ENCODE measurements at places on chromosomes 4 and X. TPM values are rescaled to one million over a fixed set of nuclear protein-coding genes. Genes with fewer than 3 reads are reported as not detected.

- no peak overlapping the region for H3K4me3 ChIP-seq
- H3K36me3 ChIP-seq: no peaks in the 10 kb centered on the region
- no peak overlapping the region for H3K27ac ChIP-seq
- no peak for DNase-seq
These were observed 18.1 kb downstream of the TMEM175 start for GRCh38 chr4:950136-951020.

DNA sequence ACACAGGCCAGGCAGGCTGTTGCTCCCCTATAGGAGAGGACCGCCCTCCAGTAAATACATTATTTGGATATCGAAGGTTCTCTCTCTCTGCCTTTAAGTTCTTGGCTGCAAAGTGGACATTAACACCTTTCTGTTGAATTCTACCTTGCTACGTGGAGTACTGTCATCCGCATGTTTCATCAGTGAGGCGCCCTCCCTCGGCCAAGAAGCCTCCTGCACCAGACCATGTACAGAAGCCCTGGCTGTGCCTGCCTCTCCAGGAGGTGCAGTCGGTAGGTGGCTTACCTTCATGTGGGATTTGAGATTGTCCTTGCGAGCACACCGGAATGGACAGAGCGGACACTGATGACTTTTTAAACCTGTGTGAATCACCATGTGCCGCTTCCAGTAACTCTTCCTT, 46.7 kb downstream of the ZNF827 start:
- H3K4me1 ChIP-seq: peaks cover 12% of the 10 kb centered on the region
- H3K27me3 ChIP-seq: no peaks in the 10 kb centered on the region
- H3K4me3 ChIP-seq: no peak overlapping the region
- no peak for DNase-seq
- no peak overlapping the region for H3K27ac ChIP-seq
- H3K36me3 ChIP-seq: peaks cover 3% of the 10 kb centered on the region

GRCh38 chr4:3257556-3258482, 8.9 kb downstream of the MSANTD1 start:
- H3K4me1 ChIP-seq: no peaks in the 10 kb centered on the region
- no peaks in the 10 kb centered on the region for H3K27me3 ChIP-seq
- H3K36me3 ChIP-seq: no peaks in the 10 kb centered on the region
- no peak overlapping the region for H3K4me3 ChIP-seq
- H3K27ac ChIP-seq: no peak overlapping the region

DNA sequence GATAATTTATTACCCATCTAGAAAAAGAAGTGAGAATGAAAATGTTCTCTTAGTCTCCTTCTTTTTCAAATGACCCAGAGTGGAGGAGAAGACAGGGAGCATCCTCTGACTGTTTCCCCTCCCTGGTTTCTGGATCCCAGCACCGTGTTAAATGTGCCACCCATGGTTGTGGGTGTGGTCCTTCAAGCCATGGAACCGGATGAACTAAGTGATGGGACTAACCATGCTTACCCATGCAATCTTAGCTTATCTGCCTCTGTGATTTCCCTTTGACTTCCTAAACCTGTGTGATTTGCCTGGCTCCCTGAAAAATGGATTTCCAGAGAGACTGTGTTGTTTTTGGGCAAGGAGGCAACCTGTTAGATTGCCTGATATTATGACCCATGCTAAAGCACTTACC, 437.1 kb downstream of the MAGEB5 start:
- no peaks in the 10 kb centered on the region for H3K27me3 ChIP-seq
- no peaks in the 10 kb centered on the region for H3K4me1 ChIP-seq
- no peaks in the 10 kb centered on the region for H3K36me3 ChIP-seq
- H3K4me3 ChIP-seq: no peak overlapping the region

DNA sequence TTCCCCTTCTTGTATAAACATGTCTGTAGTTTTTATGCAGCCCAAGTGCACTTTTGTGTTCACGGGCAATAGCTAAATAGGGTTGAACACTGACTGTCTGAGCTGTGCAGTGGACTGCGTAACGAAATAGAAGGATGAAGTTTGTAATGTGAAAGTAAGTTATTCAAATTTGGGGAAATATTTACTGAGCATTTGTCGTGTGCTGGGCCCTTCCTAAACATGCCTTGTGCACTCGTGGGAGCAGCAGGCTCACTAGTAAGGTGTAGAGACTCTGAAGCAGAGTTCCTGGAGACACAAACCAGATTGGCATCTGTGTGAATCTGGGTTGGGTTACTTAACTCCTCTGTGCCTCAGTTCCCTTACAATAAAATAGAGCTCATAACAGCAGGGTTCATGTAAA, 51.7 kb upstream of the C1QTNF7 start:
- no peak overlapping the region for H3K4me3 ChIP-seq
- H3K27me3 ChIP-seq: no peaks in the 10 kb centered on the region
- H3K27ac ChIP-seq: no peak overlapping the region
- peaks cover 2% of the 10 kb centered on the region for H3K36me3 ChIP-seq

- no peaks in the 10 kb centered on the region for H3K36me3 ChIP-seq
- H3K27ac ChIP-seq: no peak overlapping the region
- no peaks in the 10 kb centered on the region for H3K27me3 ChIP-seq
- no peak overlapping the region for H3K4me3 ChIP-seq
- H3K4me1 ChIP-seq: peaks cover 5% of the 10 kb centered on the region
- no peak for DNase-seq
These were observed 29.7 kb downstream of the SEPTIN11 start for GRCh38 chr4:76979236-76979635.

GRCh38 chr4:29079260-29079659, 1640.9 kb upstream of the PCDH7 start:
- no peak overlapping the region for H3K27ac ChIP-seq
- H3K27me3 ChIP-seq: no peaks in the 10 kb centered on the region
- no peak for DNase-seq
- H3K36me3 ChIP-seq: no peaks in the 10 kb centered on the region
- no peak overlapping the region for H3K4me3 ChIP-seq

GRCh38 chr4:155818639-155819038, 47.4 kb downstream of the ASIC5 start:
- H3K36me3 ChIP-seq: no peaks in the 10 kb centered on the region
- no peak overlapping the region for H3K4me3 ChIP-seq

DNA sequence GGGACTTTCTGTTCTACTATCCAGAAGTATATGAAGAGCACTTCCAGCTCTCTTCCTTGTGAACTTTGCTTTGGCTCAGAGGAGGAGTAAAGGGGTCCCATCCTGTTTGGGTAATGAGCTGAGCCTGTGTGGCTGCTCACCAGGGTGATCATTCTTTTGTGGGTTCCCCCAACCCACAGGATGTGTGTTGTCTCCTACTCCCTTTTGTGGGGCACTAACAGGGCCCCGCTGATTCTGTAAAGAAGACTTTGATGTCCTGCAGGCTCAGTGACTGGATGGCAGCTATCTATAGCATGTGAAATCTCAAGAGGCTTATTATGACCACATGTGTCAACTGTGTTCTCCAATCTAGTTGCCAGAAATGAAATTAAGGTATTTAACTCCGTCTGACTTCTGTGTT, 40.8 kb downstream of the ZNF518B start:
- no peak for DNase-seq
- H3K4me3 ChIP-seq: no peak overlapping the region
- H3K27me3 ChIP-seq: no peaks in the 10 kb centered on the region
- H3K27ac ChIP-seq: no peak overlapping the region
- H3K36me3 ChIP-seq: no peaks in the 10 kb centered on the region

DNA sequence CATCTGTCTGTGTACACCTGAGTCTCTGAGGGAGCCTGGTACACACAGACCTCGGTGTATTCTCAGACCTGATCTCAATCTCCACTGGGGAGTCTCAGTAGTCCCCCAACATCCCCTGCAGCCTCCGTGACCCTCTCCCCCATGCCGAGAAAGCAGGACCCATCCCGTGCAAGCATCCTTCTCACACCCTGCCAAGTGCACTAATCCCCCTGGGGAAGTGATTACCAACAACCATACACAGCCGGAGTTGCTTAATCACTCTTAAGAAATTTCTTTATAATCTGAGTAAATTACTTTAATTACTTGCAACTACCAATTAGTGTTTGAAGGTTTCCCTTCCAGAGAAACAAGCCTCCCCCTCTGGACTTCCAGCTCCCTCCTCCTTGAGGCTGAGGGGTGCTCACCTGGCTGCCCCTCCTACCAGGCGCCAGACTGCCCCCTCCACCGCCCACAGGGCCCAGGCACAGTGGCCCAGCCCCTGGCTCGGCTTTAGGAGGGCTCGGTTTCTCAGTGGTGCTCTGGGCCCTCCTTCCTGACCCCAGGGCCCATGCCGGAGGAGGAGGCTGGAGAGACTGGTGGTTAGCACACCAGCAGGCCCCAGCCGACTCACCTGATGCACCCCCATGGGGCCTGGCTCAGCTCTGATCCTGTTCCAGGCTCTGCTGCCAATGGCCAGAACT, 43.8 kb downstream of the PJA1 start:
- H3K27me3 ChIP-seq: peaks cover 3% of the 10 kb centered on the region
- H3K4me3 ChIP-seq: no peak overlapping the region
- H3K36me3 ChIP-seq: no peaks in the 10 kb centered on the region
- H3K27ac ChIP-seq: no peak overlapping the region
- DNase-seq: no peak
- H3K4me1 ChIP-seq: peaks cover 8% of the 10 kb centered on the region

DNA sequence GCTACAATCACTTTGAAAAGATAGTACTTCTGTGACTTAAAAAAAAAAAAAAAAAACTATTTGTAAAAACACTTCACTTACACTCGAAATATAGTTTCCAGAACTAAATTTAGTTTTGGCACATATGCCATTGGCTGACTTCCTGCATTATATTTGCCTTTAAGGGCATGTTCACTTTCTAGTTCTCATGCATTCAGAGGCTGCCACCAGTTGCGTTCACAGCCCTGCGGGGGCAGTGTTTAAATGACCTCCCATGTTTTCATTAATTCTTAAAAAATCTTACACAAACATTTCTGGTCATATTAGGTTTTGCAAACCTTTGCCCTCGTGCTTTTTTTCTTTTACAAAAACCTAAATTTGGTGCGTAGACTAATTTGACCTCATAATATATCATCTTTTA, 12.4 kb upstream of the ARHGAP6 start:
- H3K27ac ChIP-seq: no peak overlapping the region
- H3K36me3 ChIP-seq: no peaks in the 10 kb centered on the region
- peaks cover 3% of the 10 kb centered on the region for H3K27me3 ChIP-seq

GRCh38 chr4:17358241-17358640, 153.6 kb downstream of the QDPR start:
- no peaks in the 10 kb centered on the region for H3K36me3 ChIP-seq
- H3K27me3 ChIP-seq: no peaks in the 10 kb centered on the region
- no peaks in the 10 kb centered on the region for H3K4me1 ChIP-seq
- no peak overlapping the region for H3K4me3 ChIP-seq
- DNase-seq: no peak

DNA sequence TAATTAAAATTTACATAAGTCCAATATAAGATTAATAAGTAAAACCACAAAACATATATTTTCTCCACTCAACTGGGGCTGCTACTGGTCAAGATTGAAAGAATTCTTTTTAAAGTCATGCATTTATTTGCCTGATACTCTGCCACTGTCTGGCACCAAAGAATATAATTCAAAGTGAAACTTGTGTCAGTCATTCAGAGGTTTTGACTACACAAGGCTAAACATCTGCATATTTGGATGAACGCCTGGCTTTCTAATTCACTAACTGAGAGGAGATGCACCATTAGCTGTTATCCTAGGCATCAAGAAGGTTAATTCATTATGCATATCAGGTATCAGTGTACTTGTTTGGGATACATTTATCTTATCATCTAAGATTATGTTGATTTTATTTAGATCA, 598.5 kb downstream of the CENPC start:
- no peaks in the 10 kb centered on the region for H3K4me1 ChIP-seq
- H3K36me3 ChIP-seq: no peaks in the 10 kb centered on the region
- DNase-seq: no peak
- H3K27ac ChIP-seq: no peak overlapping the region
- no peak overlapping the region for H3K4me3 ChIP-seq

GRCh38 chr4:106422766-106423165, 54.2 kb upstream of the GIMD1 start:
- H3K27ac ChIP-seq: no peak overlapping the region
- DNase-seq: no peak
- no peaks in the 10 kb centered on the region for H3K36me3 ChIP-seq
- H3K4me3 ChIP-seq: no peak overlapping the region

GRCh38 chr4:54226404-54227255, 2.5 kb upstream of the PDGFRA start:
- H3K4me1 ChIP-seq: peaks cover 21% of the 10 kb centered on the region
- peak; percentile 92 for DNase-seq
- no peak overlapping the region for H3K4me3 ChIP-seq
- H3K27me3 ChIP-seq: peaks cover 67% of the 10 kb centered on the region

DNA sequence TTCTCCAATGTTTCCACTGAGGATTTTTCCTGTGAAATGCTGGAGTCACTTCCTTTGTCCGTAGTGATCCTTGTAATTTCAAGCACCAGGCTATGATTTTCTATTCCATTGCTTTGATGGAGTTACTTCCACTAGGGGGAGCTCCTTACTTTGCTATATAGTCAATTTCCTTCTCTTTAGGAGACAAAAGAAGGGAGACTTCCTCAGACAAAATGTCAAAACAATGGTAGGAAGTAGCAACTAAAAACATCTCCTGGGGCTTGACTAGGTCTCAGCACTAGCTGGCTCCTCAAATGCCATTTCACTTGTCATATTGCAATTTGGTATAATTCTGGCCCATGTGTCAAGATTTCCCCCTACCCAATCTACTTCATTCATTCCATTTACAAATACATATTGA, 24.1 kb downstream of the ZCCHC12 start:
- no peaks in the 10 kb centered on the region for H3K27me3 ChIP-seq
- H3K27ac ChIP-seq: no peak overlapping the region
- no peak overlapping the region for H3K4me3 ChIP-seq
- no peaks in the 10 kb centered on the region for H3K4me1 ChIP-seq
- DNase-seq: peak; percentile 80

- H3K4me1 ChIP-seq: peaks cover 2% of the 10 kb centered on the region
- no peak for DNase-seq
- no peak overlapping the region for H3K4me3 ChIP-seq
- no peaks in the 10 kb centered on the region for H3K27me3 ChIP-seq
- H3K36me3 ChIP-seq: no peaks in the 10 kb centered on the region
- no peak overlapping the region for H3K27ac ChIP-seq
These were observed 68.0 kb upstream of the GRID2 start for GRCh38 chr4:92235731-92236130.

- H3K27me3 ChIP-seq: no peaks in the 10 kb centered on the region
- no peak for DNase-seq
- H3K4me3 ChIP-seq: no peak overlapping the region
- no peaks in the 10 kb centered on the region for H3K36me3 ChIP-seq
- H3K4me1 ChIP-seq: no peaks in the 10 kb centered on the region
These were observed 66.9 kb downstream of the ANXA3 start for GRCh38 chr4:78618436-78618835.

GRCh38 chr4:53830511-53830910, 233.9 kb downstream of the CHIC2 start:
- DNase-seq: peak; percentile 75
- H3K27ac ChIP-seq: no peak overlapping the region
- no peaks in the 10 kb centered on the region for H3K27me3 ChIP-seq
- no peaks in the 10 kb centered on the region for H3K36me3 ChIP-seq
- H3K4me1 ChIP-seq: no peaks in the 10 kb centered on the region

NXF2B gene
- total RNA-seq: 0.43 TPM

GPC4 gene
- total RNA-seq: 38.6 TPM

CT45A2 gene
- not detected for total RNA-seq

CENPVL3 gene
- not detected for total RNA-seq

FAM114A1 gene
- total RNA-seq: 51.2 TPM

All from lung (tissue), 17 donors.